ENCODE measurements at places on chromosomes 6 and 20. TPM values are rescaled to one million over a fixed set of nuclear protein-coding genes. Genes with fewer than 3 reads are reported as not detected.

GRCh38 chr6:37589941-37590340 lies 90.2 kb upstream of the CCDC167 start:
- DNase-seq: no peak

DNA sequence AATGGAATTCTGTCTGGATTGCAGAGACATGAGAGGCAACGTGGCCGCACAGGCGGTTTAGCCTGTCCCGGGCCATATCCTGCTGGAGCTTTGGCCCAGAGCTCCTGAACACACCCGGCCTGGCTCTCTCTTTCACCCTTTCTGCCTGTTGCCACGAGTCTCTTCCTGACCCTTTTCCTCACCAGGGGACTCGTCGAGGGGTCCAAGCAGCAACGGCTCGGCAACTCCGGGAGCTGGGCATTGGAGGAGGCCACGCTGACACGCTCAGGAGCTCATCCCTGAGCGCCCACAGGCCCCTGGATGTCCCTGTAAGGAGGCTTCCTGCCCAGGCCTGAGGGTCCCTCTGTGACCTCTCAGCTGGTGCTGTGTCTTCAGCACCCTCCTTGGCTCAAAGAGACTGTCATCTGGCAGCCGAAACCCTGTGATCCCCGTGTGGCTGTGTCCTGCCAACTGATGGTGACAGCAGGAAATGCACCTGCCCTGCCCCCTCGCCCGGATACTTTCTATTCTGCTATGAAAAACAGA lies 103.8 kb downstream of the RNASET2 start:
- no peak for DNase-seq

GRCh38 chr20:58650181-58650775 lies 805 bp upstream of the STX16 start:
- DNase-seq: no peak

DNA sequence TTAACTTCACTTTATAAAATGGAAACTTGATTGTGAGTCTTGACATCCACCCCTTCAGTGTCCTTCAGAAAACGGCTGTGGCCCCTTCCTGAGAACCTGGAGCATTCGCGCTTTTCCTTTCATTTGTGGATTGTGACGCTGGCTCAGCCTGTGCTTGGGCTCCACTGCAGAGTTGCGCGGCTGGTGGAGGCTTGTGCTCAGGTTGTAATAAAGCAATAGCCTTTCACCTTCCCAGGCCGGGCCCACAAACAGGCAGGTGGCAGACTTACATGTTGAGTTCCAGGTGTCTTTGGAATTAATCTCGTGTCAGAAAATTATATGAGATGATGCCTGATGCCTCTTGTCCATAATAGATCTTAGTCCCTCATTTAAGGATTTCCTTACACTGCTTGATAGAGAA lies 199.9 kb downstream of the CDH4 start:
- no peak for DNase-seq

DNA sequence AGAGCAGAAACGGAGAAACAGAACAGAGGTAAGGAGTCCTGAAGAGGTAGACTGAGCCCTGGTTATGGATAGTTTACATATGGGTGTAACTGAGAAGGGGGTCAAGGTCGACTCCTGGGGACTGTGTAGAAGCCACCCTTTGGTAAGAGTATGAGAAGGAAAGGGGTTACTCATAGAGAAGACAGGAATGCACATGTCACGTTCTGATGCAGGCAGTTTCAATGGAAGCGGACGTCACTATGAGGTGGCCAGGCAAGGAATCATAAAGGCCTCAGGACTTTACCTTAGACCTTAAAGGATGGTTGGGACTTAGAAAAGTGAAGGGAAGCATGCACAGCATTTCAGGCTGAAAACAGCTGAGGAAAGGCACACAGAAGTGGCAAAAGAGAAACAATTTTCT lies 25.1 kb downstream of the RGS17 start:
- DNase-seq: no peak

- no peak for DNase-seq
Measured at GRCh38 chr6:25801436-25801835, 30.4 kb downstream of the SLC17A1 start.

DNA sequence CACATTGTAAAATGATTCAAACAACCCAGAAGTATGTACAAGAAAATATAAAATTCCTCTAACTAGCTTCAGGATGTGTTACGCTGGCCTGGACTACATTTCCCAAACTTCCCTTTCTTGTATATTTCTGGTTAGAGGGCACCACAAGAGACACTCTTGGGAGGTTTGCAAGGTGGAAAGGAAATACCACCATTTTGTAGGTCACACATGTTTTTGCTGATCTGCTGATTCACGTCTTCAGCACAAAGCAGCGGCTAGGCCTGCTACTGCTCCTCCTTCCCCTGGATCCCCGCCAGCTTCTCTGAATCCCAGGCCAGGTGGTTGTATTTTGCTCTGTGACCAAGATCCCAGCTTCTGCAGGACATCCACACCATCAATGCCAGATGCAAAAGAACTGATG lies 104.2 kb downstream of the AGPAT4 start:
- DNase-seq: no peak

GRCh38 chr6:148348778-148349177 lies 6.1 kb downstream of the SASH1 start:
- DNase-seq: no peak

- no peak for DNase-seq
Measured at GRCh38 chr6:40706178-40706577, 119.0 kb upstream of the LRFN2 start.

- no peak for DNase-seq
Measured at GRCh38 chr6:72969666-72970065, 255.6 kb downstream of the KHDC1L start.

DNA sequence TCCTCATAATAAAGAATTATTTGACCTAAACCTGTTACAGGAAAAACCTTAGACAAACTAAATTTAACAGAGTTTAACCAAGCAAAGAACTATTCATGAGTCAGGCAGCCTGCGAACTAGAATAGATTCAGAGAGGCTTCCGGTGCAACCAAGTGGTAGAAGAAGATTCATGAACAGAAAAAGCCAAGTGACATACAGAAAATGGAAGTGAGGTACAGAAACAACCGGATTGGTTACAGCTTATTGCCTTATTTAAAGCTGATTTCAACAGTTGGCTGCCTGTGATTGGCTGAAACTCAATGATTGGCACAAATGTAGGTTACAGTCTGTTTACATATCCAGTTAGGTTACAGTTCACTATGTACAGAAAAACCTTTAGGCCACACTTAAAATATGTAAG lies 10.1 kb downstream of the PPP1R3G start:
- DNase-seq: no peak

DNA sequence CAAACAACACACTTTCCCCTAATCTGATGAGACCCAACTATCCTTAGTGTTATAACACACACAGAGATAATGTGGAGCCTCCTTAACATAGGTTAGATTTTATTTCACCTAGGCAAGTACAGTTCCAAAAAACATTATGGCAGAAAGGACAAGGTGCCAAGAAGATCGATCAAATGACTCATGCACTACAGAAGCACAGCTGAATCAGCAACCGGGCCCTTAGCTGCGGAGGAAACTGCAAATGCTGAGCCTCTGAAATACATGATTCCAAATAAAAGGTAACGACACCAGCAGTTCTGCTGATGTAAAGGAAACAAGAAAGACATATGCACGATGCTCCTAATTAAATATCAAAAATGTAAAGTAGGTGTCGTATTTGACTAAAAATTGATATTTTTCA lies 19.9 kb upstream of the MUC21 start:
- DNase-seq: no peak

- no peak for DNase-seq
Measured at GRCh38 chr6:38610050-38610625, 29.6 kb downstream of the BTBD9 start.

Gene RAB44
- not detected for total RNA-seq

Gene MACROD2
- total RNA-seq: 3.3 TPM

Gene FOXP4
- total RNA-seq: 1.2 TPM

Gene C2
- total RNA-seq: 9.4 TPM

Gene PRRT1
- total RNA-seq: 0.21 TPM
